ENCODE measurements at places on chromosomes 5 and 9.

GRCh38 chr5:124289130-124289529, 457.3 kb downstream of the ZNF608 start:
- peak; percentile 77 for DNase-seq

DNA sequence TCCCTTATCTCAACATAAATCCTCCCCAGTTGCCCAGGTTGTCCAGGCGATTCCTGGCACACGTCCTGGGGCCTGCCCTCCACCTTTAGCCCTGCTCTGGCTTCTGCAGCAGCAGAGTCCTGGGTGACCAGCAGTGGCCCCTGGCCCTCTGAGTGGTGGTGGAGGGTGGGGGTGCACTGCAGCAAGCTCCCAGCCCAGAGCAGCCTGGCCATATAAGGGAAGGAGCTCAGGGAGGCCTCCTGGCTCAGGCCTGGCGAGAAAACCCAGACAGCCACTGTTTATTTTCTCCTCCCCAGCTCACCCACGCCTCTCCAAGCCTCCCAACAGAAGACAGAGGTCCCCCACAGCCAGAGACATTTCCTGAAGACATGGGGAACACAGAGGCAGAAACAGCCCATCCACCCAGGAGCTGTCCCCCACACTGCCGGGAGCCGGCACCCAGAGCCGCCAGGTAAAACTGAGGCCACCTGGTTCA, 44.7 kb upstream of the IL17B start:
- no peak for DNase-seq

GRCh38 chr5:136099870-136100269, 32.8 kb upstream of the SMAD5 start:
- no peak for DNase-seq

DNA sequence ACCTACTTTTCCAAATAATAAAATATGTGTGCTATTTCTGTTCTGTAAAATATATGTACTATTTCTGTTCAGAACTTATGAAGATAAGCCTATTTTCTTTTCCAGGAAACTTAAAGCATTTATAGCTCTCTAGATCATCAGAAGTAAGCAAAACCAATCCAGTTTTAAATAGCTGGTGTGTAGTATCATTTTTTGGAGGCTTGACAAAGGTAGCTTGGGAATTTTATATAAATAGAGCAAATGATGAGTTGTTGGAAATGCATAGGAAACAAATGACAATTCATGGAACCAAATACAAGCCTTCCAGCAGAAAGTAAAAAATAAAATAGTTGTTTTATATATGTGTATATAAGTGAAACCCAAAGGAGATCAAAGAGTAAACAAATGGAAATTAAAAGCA, 1038.1 kb upstream of the ARRDC3 start:
- no peak for DNase-seq

DNA sequence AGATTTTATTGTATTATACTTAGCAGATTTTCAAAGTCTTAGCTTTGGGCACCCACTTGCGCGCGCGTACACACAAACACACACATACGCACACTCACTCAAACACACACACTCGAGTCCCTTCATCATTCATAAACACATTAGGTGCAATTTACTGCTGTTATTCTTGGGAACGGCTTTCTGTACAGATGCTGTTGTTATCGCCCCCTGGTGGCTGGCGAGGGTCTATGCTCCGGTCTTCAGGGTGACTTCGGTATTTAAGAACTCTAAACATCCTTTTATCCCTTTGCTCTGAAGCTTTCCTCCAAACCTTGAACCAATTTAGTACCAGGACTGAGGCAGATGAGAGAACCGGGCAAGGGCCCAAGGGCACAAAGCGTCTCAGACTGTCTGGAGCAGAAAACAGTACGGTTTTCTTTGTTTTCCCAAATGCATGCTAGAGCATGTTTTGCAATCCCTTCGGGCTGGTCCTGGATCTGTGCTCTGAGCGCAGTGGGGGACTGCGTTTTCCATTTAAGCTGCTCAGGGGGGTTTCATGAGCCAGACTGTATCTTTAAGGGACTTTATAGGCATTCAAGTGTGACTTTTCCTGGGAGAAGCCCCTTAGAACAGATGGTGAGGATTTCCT, 1.7 kb upstream of the SLIT3 start:
- DNase-seq = peak; percentile 1

DNA sequence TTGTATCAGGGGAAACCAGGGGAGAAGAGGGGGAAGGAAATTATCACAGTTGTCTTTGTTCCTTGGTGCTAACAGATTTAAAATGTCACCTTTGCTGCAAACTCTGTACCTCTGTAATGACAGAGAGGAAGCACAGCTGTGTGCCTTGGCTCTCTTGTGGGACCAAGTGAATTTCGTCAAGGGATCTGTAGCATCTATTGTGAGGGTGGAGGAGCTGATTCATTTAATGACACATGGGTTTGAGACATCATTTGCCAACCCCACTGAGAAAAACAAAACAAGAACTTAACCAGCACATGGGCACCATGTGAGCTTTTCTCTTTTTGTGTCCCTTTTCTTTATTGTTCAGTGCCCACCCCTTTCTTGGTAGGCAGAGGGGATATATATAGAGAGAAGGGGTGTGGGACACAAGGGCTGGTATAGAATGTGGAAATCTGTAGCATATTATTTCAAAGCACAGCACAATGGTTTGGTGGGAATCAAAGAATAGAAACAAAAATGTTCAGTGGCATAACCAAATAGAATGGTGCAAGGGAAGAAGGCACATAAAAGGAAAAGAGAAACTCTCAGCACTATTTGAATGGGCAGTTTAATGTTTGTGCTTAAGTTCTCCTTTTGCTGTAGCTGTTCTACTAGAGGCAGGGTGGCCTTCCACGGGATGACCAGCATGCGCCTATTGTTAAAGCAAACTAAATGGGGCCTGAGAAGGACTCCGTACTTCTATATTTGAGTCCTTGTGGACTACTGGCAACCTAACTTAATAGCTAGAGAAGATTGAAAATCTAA, 63.3 kb downstream of the LIX1 start:
- no peak for DNase-seq
